ENCODE measurements at places on chromosomes 3 and 15.

DNA sequence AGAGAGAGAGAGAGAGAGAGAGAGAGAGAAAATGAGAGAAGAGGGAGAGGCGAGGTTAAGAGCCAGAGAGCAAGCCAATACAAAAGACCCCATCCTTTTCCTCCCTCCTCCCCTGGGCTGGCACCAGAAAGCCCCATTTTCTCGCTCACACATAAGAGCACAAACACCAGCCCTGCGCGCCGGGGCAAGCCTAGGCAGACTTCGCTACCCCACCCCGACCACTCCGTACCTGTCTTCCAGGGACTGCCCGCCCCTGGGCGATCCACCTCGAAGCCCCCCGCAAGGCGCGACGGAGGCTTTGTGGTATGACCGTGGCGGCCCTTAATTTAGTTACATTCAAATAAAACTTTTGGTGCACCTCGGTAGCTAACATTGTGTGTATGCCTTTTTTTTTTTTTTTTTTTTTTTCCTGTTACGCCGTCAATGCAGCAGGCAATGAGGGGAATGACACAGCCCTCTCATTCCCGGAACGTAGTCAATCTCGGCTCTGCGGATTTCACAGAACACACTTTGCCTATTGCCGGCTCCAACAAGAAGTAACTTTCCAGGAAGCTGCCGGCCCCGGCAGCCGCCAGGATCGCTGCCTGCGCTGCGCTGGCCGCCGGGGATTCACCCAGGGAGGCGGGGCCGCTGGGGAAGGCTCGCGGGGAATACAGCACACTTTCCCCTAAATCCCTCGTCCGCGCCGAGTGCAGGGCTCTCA, 7.7 kb downstream of the BCL6 start:
- peak; percentile 67 for DNase-seq

DNA sequence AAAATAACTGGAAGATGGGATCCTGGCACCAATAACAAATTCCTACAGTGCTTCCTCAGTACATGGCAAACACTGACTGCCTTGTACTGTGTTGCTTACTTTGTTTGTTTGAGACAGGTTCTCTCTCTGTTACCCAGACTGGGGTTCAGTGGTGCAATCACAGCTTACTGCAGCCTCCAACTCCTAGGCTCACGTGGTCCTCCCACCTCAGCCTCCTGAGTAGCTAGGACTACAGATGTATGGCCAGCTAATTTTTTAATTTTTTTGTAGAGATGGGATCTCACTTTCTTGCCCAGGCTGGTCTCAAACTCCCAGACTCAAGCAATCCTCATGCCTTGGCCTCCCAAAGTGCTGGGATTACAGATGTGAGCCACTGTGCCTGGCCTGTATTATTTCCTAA, 3.7 kb upstream of the ALPK3 start:
- no peak for DNase-seq

DNA sequence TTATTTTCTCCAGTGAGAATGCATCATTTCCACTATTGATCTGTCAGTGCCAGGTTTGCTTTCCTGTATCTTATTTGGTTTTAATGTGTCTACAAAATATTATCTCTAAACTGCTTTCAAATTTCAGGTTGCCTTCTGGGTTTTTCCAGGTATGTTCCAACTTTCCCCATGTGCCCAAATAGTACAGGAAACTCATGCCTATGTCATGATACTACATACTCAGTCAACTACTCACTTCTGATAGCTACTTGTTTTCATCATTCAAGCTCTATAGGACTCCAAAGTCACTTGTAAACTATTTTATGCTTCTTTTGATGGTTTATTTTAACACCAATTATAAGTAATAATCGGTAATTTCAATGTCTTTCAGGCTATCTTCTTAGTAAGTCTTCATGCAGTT, 134.8 kb upstream of the TTC14 start:
- DNase-seq = no peak

GRCh38 chr3:100697172-100697571, 12.1 kb upstream of the TFG start:
- DNase-seq = no peak
